ENCODE measurements at places on chromosomes 3 and 15.

DNA sequence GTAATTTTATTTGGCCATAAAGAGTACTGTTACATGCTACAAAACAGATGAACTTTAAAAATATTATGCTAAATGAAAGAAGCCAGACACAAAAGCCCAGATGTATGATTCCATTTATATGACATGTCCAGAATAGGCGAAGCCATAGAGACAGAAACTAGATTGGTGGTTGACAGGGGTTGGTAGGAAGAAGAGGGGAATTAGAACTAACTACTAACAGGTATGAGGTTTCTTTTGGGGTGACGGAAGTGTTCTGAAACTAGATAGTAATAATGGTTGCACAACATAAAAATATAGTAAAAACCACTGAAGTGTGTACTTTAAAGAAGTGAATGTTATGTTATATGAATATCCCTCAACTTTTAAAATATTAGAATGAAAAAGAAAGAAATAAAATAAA lies 66.1 kb downstream of the GBE1 start:
- no peak for DNase-seq

DNA sequence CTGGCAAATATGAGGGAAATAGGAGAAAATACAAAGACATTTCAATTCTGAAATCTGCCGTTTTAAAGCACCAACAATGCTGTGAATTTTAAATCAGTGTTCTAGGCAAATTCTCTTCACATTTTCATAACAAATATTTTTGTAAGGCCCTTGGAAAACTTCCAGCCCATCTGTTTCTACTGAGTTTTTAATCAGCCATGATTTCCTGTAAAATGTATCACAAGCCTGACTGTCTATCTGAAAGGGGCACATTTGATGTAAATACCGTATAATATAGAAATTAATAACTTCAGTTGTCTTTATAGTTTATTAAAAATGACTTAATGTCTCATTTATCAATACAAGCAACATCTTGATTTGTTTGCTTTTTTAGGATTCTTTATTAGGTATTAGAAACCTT lies 454.7 kb downstream of the PYDC2 start:
- DNase-seq = no peak

DNA sequence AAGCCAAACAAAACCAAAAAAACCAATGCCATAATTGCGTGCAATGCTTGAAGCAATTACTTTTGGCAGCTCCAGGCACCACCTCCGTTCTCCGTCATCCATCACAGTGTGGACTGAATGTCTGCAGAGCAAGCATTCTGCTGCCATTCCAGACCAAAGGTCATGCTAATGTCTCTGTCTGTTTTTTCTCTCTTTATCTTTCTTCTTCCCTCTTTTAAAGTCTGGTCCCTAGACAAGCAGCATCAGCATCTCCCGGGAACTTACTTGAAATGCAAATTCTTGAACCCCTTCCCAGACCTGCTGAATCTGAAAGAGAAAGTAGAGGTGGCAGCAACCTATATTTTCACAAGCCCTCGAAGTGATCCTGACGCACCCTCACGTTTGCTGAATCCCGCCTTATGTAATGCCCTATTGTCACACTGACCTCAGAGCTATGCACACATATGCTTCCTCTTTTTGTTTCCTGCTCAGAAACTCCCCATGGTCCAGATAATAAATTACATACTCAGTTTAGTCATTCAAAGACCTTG lies 297.3 kb upstream of the PROK2 start:
- DNase-seq = no peak

- no peak for DNase-seq
Measured at GRCh38 chr15:90340345-90340744, 11.7 kb upstream of the ZNF774 start.

- no peak for DNase-seq
Measured at GRCh38 chr15:87034886-87035285, 955.2 kb downstream of the AGBL1 start.

- DNase-seq = no peak
Measured at GRCh38 chr3:169152319-169152718, 511.2 kb downstream of the MECOM start.

- DNase-seq = no peak
Measured at GRCh38 chr3:144544871-144545270, 573.2 kb downstream of the DIPK2A start.

- DNase-seq = no peak
Measured at GRCh38 chr3:46882377-46883053, 5.0 kb downstream of the PTH1R start.

DNA sequence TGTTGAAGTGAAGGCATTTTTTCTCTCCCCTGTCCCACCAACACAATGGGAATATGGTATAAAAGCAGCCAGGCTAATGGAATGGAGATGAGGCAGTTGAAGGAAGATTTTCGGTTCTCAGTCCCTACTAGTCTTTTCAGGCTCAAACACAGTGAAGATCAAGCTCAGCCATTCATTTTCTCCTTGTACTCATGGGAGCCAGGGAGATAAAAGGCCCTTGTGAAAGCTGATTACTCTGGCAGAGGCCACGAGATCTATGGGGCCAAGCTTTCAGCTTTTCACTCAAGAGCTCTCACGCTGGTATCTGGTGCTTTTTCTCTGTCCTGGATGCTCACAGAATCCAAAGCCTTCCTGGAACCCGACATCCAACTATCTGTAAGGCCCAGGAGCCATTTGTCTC lies 14.5 kb upstream of the FAN1 start:
- DNase-seq = no peak

- no peak for DNase-seq
Measured at GRCh38 chr3:188937389-188937788, 234.4 kb upstream of the TPRG1 start.

DNA sequence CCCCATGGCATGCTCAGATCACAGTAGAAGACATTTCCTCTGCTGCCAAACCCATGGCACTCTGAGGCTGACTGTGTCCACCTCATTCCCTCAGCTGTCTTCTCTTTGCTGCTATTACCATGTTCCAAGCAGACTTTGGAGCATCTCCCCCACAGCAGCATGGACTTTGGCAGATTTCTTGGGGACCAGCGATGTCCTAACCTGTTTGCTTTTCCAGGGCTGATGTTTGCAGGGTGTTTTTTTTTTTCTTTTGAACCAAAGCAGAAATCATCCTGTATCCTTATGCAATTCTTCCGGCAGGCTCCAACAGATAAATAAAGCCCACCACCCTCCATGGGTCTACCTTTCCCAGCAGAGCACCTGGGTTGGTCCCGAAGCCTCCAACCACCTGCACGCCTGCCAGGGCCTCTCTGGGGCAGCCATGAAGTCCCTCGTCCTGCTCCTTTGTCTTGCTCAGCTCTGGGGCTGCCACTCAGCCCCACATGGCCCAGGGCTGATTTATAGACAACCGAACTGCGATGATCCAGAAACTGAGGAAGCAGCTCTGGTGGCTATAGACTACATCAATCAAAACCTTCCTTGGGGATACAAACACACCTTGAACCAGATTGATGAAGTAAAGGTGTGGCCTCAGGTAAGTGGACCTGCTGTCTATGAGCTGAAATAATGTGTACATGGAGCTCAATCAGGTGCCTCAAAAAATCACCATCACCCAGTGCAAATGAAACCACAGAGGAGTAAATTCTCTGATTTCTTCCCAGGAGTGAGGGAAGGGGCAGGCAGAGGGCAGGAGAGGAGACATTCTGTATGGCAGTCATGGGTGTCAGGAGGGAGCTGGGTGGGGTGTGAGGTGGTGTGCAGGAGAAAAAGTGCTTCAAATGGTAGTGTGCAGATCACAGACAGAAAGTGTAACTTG lies at the start of gene AHSG:
Gene AHSG, plus strand, starts transcription at position 340 of the 916 bp plus-strand sequence. Its CDS starts 82 bp downstream, at position 422.
- DNase-seq = no peak

- DNase-seq = no peak
Measured at GRCh38 chr15:39501366-39502081, 79.4 kb upstream of the THBS1 start.

GRCh38 chr3:57512166-57512565 lies 32.0 kb downstream of the DNAH12 start:
- no peak for DNase-seq

DNA sequence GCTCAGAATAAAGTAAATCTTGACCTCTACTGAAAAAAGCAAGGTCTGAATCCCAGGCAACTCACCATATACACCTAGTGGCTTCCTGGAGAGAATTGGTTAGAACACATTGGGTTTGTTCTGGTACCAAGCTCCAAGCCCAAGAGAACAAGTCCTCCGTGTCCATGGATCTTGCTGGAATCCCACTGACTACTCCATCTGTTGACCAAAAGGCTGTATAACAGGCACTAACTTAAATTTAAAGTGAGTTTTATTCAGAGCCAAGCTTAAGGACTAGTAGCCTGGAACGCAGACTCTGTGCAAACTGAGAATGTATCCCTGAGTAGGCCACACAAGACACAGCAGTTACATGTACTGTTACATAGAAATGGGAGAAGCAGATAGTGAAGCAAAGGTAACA lies 342.1 kb upstream of the LRRC3B start:
- no peak for DNase-seq
